ENCODE measurements at places on chromosomes 4 and X. TPM values are rescaled to one million over a fixed set of nuclear protein-coding genes. Genes with fewer than 3 reads are reported as not detected.

HTN3 gene
- not detected for polyA plus RNA-seq

FGFR3 gene
- 28.5 TPM for polyA plus RNA-seq

NAP1L2 gene
- 11.0 TPM for polyA plus RNA-seq

PRSS12 gene
- polyA plus RNA-seq: 0.54 TPM

NDUFA1 gene
- 512 TPM for polyA plus RNA-seq

SYNPO2 gene
- 7.5 TPM for polyA plus RNA-seq

NUDT6 gene
- polyA plus RNA-seq: 32.4 TPM

COL4A5 gene
- polyA plus RNA-seq: 11.9 TPM

RASGEF1B gene
- 8.3 TPM for polyA plus RNA-seq

MID2 gene
- 2.7 TPM for polyA plus RNA-seq

SERPINA7 gene
- 1.2 TPM for polyA plus RNA-seq

MAGEC1 gene
- not detected for polyA plus RNA-seq

KLHL8 gene
- 5.9 TPM for polyA plus RNA-seq

- DNase-seq: no peak
Measured at GRCh38 chrX:46268412-46268811, 276.8 kb downstream of the ZNF674 start.

GRCh38 chr4:46994007-46994405 lies 625 bp upstream of the GABRA4 start:
- no peak for DNase-seq

GRCh38 chr4:108072300-108072699 lies 82.6 kb downstream of the HADH start:
- no peak for DNase-seq

DNA sequence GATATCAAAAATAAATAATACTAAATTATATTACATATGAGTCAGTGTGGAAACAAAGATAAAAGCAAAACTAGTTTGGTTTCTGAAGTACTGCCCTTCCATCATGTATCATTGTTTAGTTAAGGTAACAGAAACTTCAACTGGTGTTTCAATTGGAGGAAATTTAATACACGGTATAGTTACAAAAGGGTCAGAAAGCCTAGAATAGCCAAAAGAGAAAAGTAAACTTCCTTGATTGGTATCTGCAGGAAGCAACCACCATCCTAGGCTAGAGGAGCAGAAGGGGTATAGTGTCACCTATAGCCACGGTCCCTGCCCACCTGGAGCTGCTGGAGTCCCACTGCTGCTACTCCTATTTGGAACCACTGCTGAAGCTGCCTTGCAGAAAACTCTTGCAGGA lies 185.6 kb downstream of the SLC7A11 start:
- no peak for DNase-seq

GRCh38 chr4:124515591-124515990 lies 196.9 kb downstream of the ANKRD50 start:
- no peak for DNase-seq

GRCh38 chr4:1511441-1512041 lies 105.3 kb upstream of the NKX1-1 start:
- DNase-seq: no peak

- DNase-seq: no peak
Measured at GRCh38 chrX:139560221-139560620, 29.7 kb downstream of the F9 start.

GRCh38 chr4:16687011-16687410 lies 211.4 kb downstream of the LDB2 start:
- DNase-seq: no peak

DNA sequence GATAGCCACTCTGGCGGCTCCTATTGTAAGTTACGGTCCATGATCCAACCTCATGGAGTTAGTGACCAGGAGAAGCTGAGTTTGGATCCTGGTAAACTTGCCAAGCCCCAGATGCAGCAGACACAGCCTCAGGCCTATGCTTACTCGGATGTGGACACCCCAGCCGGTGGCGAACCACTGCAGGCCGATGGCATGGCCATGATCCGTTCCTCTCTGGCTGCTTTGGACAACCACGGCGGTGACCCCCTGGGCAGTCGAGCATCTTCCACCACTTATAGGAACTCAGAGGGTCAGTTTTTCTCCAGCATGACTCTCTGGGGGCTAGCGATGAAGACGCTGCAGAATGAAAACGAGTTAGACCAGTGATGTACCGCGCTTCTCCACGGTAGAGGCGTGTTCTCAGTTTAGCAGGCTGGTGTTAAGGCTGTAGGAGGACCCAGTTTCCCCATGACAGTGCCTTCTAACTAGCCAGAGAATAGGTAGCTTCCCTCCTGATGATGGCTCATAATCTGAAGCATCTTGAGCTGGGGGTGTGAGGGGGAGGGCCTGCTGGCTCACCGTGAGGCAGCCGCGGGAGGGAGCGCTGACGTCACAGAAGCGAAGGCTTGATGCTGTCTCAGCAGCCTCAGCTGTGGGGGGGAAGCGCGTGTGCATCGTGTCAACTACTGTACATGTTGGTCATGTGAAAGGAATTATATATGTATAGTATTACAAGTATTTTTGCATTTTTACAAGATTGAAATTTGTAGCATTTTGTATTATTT lies 31.1 kb downstream of the ZBTB49 start:
- no peak for DNase-seq

DNA sequence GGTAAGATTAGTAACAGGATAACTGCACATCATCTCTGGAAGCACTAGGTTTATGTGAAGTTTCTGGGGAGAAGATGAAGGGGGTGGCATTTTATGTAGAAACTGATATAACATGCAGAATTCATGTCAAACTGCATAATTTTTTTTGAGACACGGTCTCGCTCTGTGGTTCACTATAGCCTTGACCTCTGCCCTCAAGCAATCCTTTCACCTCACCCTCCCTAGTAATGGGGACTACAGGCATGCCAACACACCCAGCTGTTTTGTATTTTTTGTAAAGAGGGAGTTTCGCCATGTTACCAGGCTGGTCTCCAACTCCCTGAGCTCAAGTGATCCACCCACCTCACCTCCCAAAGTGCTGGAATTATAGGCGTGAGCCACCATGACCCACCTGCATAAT lies 11.5 kb downstream of the ABRAXAS1 start:
- DNase-seq: no peak

GRCh38 chr4:52982255-52982945 lies 120.3 kb downstream of the RASL11B start:
- no peak for DNase-seq

DNA sequence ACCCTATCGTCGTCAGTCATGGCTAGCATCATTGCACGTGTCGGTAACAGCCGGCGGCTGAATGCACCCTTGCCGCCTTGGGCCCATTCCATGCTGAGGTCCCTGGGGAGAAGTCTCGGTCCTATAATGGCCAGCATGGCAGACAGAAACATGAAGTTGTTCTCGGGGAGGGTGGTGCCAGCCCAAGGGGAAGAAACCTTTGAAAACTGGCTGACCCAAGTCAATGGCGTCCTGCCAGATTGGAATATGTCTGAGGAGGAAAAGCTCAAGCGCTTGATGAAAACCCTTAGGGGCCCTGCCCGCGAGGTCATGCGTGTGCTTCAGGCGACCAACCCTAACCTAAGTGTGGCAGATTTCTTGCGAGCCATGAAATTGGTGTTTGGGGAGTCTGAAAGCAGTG lies 1.6 kb downstream of the ZCCHC12 start:
- DNase-seq: no peak

DNA sequence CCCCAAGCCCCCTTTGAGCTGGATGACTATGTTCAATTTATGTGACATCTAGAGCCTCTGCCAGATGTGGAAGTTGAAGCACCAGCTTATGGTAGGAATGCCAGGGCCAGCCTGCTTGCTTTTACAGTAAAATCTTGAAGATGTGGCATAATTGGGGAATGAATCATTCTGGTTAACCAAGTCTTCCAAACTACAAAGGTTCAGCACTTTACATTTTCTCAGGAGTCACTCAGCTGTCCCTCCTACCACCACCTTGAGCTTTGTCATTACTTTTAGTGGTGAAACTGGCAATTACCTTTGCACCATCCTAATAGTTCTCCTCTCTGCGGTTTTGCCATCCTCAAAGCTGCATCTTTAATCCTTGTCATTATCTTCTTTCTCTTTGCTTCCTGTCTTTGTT lies 172.2 kb downstream of the HS6ST2 start:
- DNase-seq: no peak

- DNase-seq: no peak
Measured at GRCh38 chr4:181234951-181235680, 1008.1 kb upstream of the TENM3 start.

DNA sequence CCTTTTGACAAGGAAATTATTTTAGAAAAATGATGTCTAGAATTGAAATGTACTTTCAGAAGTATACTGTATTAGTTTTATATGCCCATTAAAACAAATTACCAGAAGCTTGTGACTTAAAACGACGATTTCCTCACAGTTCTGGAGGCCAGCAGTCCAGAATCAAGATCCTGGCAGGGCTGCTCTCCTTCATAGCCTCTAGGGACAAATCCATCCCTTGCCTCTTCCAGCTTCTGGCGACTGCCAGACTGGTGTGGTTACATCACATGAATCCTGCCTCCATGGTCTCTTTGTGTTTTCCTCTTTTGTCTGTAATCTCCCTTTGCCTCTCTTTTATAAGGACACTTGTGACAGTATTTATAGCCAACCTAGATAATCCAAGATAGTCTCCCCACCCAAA lies 97.1 kb downstream of the IQCM start:
- no peak for DNase-seq

GRCh38 chr4:52247941-52248340 lies 196.8 kb downstream of the SPATA18 start:
- no peak for DNase-seq

DNA sequence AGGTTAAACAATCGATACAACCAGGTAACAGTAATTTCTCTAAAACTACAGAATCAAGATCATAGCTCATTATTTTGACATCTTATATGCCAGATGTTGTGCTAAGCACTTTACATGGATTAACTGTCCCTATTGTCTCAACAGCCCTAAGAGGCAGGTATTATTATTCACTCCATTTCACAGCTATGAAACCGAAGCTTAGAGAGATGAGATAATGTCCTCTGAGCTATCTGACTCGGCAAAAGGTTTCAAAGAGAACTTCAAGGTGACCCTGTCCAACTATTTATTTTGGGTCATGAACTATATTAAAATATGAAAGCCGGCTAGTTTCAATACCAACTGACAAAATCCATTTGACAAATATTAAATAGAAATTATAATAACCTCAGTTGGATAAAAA lies 10.3 kb downstream of the SLC25A5 start:
- no peak for DNase-seq

DNA sequence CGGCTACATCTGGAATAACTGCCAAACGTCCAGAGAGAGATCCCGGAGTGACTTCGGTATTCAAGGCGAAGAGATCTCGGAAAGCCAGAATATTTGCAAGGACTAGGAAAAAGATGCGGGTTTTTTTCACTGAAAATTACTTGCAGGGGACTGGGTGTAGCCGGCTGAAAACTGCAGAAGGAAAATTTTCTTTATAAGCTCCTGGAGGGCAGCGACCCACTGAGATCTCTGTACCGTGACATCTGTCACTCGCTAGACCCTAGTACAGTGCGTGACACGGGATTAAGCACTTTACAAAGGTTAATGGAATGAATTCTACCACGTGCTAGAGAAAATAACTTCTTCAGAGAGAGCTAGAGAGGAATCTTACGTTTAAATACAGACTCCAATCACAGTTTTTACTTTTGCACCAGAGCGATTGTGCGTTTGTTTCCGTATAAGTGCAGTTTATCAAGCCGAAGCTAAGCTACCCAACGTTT lies 1.1 kb upstream of the LCORL start:
- DNase-seq: no peak

- peak; percentile 86 for DNase-seq
Measured at GRCh38 chr4:78057135-78057599, at the start of gene FRAS1. TSS of gene FRAS1 (plus strand) at chr4:78057323. CDS start at chr4:78058010, 687 bp downstream.

DNA sequence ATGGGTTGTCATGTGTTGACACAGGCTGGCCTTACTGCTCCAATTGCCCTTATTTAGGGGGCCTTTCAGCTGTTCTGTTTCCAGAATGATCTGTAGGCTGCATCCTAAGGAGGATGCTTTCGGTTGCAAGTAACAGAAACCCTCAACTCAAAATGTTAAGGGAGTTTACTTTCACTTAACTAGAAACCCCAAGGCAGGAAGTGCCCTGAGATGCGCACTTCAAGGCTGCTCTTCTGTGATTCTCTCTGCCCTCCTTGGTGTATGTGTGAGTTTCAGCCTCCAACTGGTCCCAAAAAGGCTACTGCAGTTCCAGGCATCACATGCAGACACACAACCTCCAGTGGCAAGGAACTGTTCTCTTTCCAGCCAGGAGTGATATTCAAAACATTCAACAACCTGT lies 97.3 kb upstream of the ATP6AP2 start:
- DNase-seq: no peak

- no peak for DNase-seq
Measured at GRCh38 chr4:33649015-33649414, 2595.3 kb downstream of the ARAP2 start.

- no peak for DNase-seq
Measured at GRCh38 chr4:38939165-38939564, 71.6 kb downstream of the FAM114A1 start.

DNA sequence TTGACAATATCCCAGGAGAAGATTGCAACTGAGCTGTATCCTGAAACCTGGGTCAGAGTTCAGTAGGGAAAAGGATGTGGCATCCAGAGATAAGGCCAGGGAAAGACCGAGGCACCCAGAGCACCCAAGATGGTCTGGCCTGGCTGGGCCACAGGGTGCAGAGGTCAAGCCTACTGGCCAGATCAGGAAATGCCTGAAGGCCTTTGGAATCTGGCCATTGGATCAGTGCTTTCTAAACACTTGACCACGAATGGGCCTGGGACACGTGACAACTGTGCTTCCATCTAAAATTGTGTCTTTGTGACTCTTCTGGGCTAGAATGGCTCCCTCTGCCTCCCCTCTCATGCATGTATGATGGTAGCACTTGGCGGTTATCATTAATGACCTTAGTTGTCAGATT lies 316.9 kb downstream of the EVC2 start:
- no peak for DNase-seq

GRCh38 chrX:32153585-32153984 lies 1057.8 kb downstream of the DMD start:
- no peak for DNase-seq

DNA sequence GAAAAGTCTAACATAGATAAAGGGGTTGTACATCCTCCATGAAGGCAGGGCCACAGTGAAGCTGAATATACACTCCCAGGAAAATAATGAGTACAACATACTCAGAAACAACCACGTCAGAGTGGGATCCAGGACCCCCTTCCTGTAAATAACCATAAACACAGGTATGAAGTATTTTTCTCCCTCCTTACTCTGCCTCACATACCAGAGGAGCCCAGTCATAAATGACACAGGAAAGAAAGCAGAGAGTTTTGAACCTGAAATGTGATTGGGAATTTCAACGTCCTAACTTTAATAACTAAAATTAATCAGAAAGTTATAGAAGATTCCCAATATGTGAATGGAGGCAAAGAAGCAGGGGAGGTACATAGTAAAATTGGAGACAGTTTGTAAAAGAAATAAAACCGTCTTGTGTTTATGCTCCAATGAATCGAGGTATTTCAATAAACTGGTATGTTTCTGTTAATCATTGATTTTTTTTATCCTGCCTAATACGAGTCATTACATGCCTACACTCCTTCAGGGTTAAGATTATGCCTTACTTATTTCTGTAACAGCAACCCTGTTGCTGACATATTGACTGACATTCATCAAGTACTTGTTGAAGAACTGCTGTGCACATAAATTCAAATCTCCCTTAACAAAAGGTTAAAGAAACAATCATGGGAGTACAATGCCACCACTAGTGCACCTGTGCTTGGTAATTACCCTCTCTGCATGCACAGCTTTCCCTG lies 431.3 kb downstream of the KCNIP4 start:
- DNase-seq: peak; percentile 37

GRCh38 chr4:107736924-107737448 lies 17.0 kb upstream of the PAPSS1 start:
- no peak for DNase-seq

Measured in kidney (tissue), 22 donors.